ENCODE measurements at places on chromosomes 16 and 17.
A peak's percentile ranks its signal among the peaks of the same experiment; 100 is the strongest.

GRCh38 chr17:66782851-66783250, 52.1 kb upstream of the CACNG5 start:
- no peak for DNase-seq

GRCh38 chr17:60926466-60927183, 249.0 kb downstream of the BCAS3 start:
- DNase-seq = no peak

- DNase-seq = no peak
Measured at GRCh38 chr16:68393333-68393732, 55.0 kb downstream of the SMPD3 start.

DNA sequence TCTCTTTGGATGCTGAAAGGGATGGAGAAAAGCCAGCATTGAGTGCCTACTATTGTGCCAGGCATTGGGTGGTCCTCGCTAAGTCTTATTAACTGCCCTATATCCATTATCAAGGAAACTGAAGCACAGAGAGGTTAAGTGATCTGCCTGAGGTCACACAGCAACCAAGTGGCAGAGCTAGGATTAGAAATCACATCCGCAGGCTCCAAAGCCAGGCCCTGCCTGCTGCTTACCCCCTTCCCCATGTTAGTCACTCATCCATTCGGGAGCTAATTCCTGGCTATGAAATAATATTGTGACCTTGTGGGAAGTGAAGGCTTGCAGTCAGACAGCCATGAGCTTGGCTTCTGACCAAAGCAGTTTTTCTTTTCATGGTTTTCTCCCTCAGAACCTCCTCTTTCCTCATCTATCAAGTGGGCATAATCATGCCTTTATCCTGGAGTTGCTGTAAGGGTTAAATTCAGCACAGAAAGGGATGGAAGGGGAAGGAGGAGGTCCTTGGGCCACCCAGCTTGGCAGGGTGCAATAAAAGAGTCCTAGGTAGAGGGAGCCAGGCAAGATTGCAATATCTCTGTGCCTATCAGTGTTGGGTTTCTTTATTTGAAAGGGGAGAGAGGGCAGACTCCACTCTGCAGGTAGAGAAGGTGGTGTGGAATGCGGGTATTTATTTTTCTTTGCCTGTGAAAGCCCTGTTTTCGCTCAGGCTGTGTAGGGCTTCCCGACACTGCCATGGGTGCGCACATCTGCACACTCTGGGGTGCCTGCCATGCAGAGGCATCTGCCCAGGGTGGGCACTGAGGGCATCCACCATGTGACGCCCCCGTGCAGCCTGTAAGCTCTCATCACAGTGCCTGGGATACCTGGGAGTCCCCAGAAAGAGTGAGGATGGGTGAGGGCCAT, 11.3 kb downstream of the RAI1 start:
- DNase-seq = no peak

GRCh38 chr16:81546781-81547180, 102.2 kb downstream of the CMIP start:
- DNase-seq = no peak

GRCh38 chr17:48530208-48530886, 464 bp downstream of the HOXB1 start:
- DNase-seq = no peak

GRCh38 chr17:7224110-7224509, 4.4 kb downstream of the ACADVL start:
- no peak for DNase-seq

GRCh38 chr17:47931848-47932247, 9.5 kb upstream of the PNPO start:
- DNase-seq = no peak

GRCh38 chr17:78101112-78101511, 27.4 kb downstream of the TMC6 start:
- DNase-seq = no peak

DNA sequence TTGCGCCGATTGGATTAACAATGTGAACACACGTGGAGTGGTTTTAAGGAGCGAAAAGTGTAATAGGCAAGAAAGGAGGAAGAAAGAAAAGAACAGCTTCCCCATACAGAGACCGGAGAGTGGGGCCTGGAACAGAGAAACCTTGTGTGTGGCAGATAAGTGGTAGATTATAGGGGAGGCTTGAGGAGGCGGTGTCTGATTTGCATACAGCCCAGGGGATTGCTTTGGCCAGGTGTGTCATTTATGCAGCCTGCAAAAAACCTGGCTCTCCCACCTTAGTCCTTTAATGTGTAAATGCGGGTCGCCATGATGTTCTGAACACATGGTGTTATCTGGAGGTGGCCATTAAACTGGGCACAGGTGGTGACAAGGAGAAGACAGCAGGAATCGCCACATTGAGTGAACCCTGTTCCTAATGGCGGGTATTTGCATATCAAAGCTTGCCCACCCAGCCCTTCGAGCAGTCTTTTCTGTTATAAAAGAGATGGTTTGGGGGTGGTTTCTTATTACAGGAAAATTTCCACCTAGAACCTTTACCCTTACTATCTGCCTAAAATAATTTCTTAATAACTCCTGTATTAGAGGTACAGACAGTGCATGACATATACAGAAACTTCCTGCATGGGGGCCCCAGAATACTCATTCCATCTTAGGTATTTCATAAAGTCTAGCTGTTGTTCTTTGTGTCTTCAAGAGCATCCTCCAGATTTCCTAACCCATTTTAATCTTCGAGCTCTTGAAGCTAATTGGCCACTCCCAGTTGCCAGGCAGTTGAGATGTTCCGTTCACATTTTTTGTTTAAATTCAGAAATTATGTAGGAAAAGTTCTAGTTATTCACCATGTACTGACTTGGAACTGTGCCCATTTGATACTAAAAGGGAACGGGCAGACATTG, 292.5 kb downstream of the RBFOX1 start:
- no peak for DNase-seq

- DNase-seq = no peak
Measured at GRCh38 chr16:47309581-47310312, 151.1 kb downstream of the ITFG1 start.

DNA sequence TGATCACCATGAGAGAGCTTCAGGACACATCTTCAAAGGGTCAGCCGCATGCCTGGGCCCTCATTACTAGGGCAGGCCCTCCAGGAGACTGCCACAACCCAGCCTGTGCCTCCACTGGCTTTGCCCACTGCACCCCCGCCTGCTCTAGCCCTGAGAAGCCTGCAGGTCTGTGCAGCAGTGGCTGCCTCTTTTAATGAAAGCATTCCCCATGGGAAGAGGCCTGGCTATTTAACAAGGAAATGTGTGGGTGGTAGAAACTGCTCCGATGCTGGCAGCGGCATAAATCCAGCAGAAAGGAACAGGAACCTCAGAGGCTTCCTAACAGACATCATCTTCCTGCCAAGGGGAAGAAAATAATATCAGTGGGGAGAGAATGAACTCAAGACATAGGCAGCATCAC, 375 bp upstream of the KRT32 start:
- no peak for DNase-seq

DNA sequence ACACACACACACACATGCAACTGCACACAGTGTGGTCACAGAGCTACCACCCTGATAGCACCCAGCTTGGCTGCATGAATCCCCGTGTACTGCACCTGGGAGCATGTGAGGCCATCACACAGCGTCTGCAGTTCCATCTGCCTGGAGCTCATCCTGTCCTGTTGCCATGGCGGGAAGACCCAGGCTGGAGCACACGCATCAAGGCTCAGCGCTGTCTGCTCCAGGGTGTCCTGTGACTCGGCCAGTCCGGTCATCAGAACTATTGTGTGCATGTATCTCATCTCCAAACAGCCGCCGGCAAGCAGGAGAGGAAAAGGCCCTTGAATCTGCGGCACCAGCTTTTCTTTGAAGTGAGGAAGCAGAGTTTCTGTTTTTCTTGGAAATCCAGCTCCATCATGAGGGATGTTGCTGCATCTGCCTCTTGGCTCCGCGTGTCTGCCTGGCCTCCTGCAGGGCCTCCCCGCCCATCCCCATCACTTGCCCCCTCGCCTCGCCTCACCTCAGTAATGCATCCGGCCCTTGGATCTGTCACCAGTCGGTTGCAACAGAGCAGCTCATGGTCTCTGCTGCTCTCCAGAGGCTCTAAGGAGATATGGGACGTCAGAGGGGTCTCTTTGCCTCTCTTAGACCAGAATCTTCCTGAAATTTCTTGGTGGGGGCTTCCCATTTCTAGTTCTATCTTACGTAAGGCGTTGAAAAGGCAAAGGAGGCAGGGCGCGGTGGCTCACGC, 23.7 kb downstream of the CACNG4 start:
- DNase-seq = no peak

DNA sequence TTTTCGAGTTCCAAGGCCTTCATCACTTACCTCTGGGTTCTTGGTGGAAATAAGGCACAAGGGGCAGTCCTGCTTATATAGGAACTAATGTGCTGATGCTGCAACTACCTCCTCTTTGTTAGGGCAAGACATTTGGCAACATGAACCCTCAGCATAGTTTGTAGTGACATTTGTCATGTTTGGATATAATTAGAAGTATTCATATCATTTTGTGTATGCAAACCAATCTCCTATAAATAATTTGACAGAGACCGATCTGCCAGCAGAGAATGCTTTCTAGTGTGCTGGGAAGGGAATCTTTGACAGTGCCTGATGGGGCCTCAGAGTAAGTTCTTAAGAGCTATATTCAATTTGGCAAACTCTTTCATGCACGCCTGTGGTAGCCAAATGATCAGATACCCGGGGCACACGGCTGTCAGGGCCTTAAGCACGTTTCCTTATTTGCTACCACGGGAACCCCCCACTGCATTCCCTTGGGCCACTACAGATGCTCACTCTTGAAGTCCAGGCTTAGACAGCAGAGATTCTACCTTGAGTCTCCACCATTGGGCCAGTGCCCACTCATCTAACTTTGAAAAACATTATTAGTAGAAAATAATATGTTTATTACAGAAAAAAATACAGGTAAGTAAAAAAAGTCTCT, at the start of gene MYH8:
Gene MYH8, minus strand, starts transcription at position 51 of the 643 bp plus-strand sequence. CDS start 1,723 bp downstream, outside the sequence.
- no peak for DNase-seq

GRCh38 chr16:62816971-62817519, 780.8 kb upstream of the CDH8 start:
- DNase-seq = no peak

DNA sequence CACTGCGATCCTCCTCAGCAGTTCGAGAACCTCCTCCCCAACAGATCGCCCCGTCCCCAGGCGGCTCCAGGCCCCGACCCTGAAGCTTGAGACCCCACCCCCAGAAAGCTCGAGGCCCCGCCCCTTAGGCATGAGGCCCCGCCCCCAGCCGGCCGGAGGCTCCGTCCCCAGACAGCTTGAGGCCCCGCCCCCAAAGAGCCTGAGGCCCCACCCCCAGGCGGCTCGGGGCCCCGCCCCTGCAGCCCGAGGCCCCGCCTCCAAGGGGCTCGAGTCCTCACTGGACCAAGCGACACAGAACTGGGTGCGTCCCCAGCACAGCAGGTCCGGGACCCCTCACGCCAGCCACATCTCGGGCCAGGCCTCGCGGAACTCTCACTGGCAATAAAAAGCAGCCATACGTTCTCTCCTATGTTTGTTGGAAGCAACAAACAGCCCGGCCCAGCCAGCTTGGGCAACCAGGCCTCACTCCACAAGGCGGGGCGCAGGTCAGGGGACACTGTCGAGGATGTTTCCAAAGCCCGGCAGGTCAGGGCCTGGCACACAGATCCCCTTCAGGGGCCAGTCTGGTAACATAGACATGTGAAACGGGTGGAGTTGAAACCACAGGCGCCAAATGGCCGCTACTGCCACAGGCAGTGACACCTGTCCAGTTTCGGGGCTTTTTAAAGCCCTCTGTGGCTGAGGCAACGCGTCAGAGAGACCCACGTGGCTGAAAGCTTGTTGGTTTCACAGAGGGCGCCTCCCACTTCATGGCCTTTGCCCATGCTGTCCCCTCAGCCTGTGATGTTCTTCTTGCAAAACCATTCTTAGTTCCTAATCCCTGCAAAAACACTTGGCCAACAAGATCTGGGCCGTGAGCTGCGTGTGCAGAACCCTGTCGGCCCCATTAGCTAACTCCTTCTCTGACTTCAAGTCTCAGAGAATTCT, 224.2 kb downstream of the PARN start:
- no peak for DNase-seq

- no peak for DNase-seq
Measured at GRCh38 chr16:15970202-15970601, 20.8 kb downstream of the ABCC1 start.

DNA sequence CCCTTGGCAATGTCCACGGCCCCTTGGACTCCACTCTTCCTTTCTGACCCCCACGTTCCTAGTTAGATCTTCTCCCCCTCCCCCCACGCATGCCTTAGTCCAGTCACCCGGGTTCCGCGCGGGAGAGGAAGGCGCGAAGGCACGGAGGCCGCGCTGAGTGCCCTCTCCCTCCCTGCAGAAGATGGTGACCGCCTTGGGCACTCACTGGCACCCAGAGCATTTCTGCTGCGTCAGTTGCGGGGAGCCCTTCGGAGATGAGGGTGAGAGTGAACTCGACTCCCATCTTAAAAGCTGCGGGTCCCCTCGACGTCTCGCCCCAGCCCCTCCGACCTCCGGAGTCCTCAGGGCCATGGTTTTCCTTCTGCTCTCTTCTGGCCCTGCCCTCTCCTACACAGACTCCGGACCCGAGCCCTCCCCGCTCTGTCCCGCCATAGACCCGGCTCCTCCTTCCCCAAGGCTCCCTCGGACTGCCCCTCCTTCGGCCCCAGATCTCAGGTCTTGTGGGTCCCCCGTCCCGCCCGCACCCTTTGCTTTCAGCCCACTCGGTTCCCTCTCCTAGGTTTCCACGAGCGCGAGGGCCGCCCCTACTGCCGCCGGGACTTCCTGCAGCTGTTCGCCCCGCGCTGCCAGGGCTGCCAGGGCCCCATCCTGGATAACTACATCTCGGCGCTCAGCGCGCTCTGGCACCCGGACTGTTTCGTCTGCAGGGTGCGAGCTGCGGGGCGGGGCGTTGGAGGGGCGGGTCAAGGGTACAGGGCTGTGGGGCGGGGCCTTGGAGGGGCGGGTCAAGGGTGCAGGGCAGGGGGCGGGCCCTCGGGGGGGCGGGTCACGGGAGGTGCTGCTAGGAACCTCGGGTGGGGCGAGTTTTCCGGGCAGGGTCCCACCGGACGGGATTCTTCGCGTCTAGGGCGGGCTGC, 4.6 kb downstream of the TGFB1I1 start:
- peak; percentile 82 for DNase-seq

- DNase-seq = no peak
Measured at GRCh38 chr16:74275031-74275636, 21.5 kb upstream of the PSMD7 start.

DNA sequence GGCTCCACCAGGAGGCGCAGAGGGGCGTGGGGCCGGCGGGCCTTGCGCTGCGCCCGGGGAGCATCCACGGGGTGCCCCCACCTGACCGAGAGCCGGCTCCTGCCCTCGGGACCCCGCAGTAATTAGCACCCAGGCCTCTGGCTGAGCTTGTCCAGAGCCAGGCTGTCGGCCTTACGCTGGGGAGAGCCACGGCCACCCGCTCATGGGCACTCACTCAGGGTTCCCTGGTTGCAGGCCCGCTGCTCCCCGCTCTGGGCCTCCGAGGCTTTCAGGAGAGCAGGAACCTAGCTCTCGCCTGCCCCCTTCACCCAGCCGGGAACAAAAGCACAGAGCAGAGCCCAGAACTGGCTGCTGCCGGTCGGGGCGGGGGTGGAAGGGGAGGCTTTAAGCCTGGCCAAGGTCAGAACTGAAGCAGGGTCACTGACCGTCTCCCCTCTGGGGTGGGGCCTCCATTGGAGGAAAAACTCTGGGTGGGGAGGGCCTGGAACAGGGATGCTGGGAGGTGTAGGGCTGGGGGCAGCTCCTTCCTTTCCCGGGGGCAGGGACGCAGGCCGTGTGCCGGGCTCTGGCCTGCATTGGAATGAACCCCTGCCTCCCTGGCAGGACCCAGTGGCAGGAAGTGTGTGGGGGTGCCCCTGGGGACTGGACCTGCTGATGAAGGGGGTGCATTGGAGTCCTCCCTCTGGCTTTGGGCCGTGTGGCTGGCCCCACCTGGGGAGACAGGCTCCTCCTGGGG, 12.3 kb downstream of the GLIS2 start:
- DNase-seq = peak; percentile 20

GRCh38 chr16:24482681-24483202, 56.6 kb upstream of the RBBP6 start:
- DNase-seq = no peak

All from activated effector memory CD4-positive, alpha-beta T cell treated with Interleukin-2 at 50 U/mL for 16 hours (primary cell).